ENCODE measurements at places on chromosomes 3 and 15. TPM values are rescaled to one million over a fixed set of nuclear protein-coding genes. Genes with fewer than 3 reads are reported as not detected.

Gene BNIP2
- 144 TPM for polyA plus RNA-seq

GRCh38 chr3:16480861-16481545, 32.5 kb downstream of the RFTN1 start:
- peaks cover 97% of the 10 kb centered on the region for H3K4me1 ChIP-seq
- DNase-seq = peak; percentile 45
- no peaks in the 10 kb centered on the region for H3K27me3 ChIP-seq
- H3K27ac ChIP-seq = peak overlapping the region; percentile 94

- no peaks in the 10 kb centered on the region for H3K27me3 ChIP-seq
- no peak for DNase-seq
- H3K36me3 ChIP-seq = no peaks in the 10 kb centered on the region
- no peak overlapping the region for H3K4me3 ChIP-seq
These were observed 490.4 kb upstream of the CFAP20DC start for GRCh38 chr3:59540241-59540640.

DNA sequence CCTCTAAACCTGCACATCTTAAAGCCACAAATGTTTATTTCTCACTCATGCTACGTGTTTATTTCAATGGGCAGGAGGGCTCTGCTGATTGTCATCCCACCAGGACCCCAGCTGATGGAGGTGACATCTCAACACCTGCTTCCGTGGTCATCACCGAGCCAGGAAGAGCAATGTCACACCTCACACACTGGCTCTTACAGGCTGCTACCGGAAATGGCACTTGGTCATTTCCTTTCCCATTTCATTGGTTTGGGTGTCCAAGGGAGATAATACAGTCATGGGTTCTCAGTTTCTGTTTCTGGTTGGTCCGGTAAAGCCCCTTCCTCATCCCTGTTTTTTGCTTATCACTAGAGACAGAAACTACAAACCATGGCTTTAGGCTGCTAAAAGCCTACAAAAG, 41.9 kb downstream of the ABHD2 start:
- peak; percentile 90 for DNase-seq
- peaks cover 15% of the 10 kb centered on the region for H3K36me3 ChIP-seq
- H3K4me1 ChIP-seq = peaks cover 8% of the 10 kb centered on the region
- no peak overlapping the region for H3K27ac ChIP-seq
- H3K27me3 ChIP-seq = peaks cover 19% of the 10 kb centered on the region

DNA sequence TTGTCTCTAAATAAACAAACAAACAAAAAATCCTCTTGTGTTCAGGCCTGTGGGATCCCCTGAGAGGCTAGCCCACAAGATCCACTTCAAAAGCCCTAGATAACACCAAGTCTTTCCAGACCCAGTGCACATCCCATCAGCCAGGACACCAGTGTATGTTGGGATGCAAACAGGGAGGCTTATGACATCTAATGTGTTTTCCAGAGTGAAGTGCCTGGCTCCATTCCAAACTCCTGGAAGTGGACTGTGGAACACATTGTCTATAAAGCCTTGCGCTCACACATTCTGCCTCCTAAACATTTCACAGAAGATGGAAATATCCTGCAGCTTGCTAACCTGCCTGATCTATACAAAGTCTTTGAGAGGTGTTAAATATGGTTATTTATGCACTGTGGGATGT, 57.0 kb downstream of the MLH1 start:
- no peaks in the 10 kb centered on the region for H3K4me1 ChIP-seq
- no peak overlapping the region for H3K27ac ChIP-seq
- peaks cover 63% of the 10 kb centered on the region for H3K36me3 ChIP-seq
- H3K27me3 ChIP-seq = no peaks in the 10 kb centered on the region
- H3K4me3 ChIP-seq = no peak overlapping the region

GRCh38 chr3:168093229-168093628, 2.5 kb downstream of the GOLIM4 start:
- H3K4me3 ChIP-seq = peak overlapping the region; percentile 53
- no peak for DNase-seq
- peaks cover 12% of the 10 kb centered on the region for H3K27me3 ChIP-seq
- no peaks in the 10 kb centered on the region for H3K36me3 ChIP-seq

DNA sequence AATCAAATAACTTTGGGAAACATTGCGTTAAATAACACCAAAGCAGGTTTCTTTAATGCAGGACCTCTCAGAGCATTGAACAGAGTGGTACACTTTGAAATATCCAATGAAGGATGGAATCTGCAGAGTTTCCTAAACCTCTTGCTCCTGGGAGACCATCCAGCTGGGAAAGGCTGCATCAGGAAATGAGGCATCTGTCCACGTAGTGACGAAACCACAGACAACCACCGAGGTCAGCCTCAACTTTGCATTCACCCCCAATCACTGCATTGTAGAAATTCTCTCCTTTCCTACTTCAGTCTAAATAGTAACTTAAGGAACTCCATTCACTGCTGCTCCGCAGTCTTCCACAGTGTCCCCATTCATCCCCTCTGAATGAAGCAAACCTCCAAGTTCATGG, 41.5 kb upstream of the CDV3 start:
- peaks cover 4% of the 10 kb centered on the region for H3K36me3 ChIP-seq
- no peaks in the 10 kb centered on the region for H3K4me1 ChIP-seq
- no peak for DNase-seq

Gene CPNE9
- 0.31 TPM for polyA plus RNA-seq

- no peaks in the 10 kb centered on the region for H3K27me3 ChIP-seq
- H3K36me3 ChIP-seq = no peaks in the 10 kb centered on the region
- H3K4me3 ChIP-seq = no peak overlapping the region
- no peaks in the 10 kb centered on the region for H3K4me1 ChIP-seq
- no peak for DNase-seq
- no peak overlapping the region for H3K27ac ChIP-seq
These were observed 235.4 kb downstream of the EBLN2 start for GRCh38 chr3:73296859-73297258.

DNA sequence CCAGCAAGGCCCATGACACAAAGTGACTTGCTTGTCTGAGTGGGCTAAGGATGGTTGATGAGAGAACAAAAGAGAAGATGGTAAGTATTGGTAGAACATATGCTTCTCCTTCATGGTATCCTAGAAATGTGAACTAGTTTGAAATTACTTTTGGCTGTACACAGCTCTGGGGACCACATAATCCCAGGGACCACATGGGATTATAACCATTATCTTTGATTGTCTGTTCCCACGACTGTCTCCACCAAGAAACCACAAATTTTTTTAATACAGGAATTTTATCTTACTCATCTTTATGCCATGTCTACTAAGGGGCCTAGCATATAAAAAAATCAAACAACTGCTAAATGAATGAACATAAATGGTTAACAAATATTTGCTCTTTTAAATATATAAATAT, 155.3 kb upstream of the PRICKLE2 start:
- H3K4me1 ChIP-seq = no peaks in the 10 kb centered on the region
- DNase-seq = no peak
- H3K27me3 ChIP-seq = no peaks in the 10 kb centered on the region

Gene DUOXA2
- polyA plus RNA-seq = not detected

DNA sequence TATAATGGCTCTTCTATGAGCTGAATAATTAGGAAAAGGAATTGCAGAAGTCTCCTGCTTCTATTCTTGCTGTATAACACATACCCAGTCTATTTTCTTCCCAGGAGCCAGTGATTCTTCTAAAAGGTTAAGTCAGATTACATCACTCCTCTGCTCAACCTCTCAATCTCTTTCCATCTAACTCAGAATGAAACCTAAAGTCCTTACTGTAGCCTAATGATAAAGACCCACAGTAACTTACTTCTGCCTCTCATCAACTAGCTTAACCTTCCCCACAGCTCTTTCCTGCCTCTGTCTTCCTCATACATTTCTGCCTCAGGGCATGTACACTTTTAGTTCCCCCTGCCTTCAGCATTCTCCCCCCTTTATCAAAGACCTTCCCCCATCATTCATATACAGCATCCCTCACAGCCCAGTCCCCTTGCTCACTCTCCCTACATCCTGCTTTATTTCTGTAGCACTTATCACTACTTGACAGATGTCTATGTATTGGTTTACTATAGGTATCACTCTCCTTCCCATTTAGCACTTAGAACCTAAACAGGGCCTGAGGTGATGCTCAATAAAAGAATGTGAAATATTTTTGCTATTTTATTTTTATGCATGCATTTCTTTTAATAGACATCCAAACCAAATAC, 28.5 kb upstream of the CMTM6 start:
- H3K27me3 ChIP-seq = no peaks in the 10 kb centered on the region
- H3K4me3 ChIP-seq = no peak overlapping the region
- DNase-seq = no peak
- H3K27ac ChIP-seq = peak overlapping the region; percentile 3

Gene ATP13A4
- not detected for polyA plus RNA-seq

DNA sequence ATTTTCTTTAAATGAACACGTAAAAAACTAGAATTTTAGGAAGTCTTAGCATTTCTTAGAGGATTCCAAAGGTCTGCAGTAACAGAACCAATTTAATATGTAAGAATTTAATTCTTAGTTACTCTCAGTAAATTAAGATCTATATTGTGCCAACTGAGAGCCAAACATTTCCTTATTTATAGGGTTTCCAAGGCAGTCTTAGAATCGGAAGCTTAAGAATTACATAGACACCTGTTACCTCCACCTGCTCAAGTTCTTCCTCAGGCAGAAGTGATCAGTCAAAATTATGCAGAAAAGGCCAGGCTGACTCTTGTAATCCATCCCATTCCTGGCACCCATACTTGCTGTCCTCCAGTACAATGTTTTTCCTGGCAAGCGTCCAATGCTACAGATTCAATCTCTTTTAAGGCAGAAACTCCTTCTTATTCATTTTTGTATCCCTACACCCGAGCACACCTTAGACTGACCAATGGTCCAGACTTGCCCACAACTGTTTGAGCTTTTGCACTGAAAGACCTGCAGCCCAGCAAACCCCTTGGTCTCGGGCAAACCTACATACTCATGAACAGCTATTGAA, 64.3 kb downstream of the NCEH1 start:
- no peaks in the 10 kb centered on the region for H3K27me3 ChIP-seq
- DNase-seq = no peak
- H3K4me1 ChIP-seq = no peaks in the 10 kb centered on the region
- H3K4me3 ChIP-seq = no peak overlapping the region
- H3K27ac ChIP-seq = no peak overlapping the region

DNA sequence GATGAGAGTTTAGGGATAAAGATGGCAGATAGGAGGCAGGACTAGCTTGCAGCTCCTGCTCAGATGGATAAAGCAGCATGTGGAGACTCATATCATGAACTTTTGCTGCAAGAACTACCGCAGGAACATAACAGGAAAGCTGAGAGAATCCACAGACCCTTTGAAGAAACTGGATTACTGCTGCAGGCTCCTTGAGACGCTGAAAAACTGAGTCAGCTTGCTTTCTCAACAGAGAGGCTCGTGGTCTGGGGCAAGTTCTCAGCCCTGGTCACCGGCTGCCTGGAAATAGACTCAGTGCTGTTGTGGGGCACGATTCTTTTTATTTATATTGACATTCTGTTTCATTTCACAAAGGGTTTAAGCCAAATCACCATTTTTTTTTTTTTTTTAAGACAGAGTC, 28.8 kb upstream of the TRIM59 start:
- DNase-seq = no peak
- no peaks in the 10 kb centered on the region for H3K4me1 ChIP-seq
- peaks cover 3% of the 10 kb centered on the region for H3K36me3 ChIP-seq
- peaks cover 5% of the 10 kb centered on the region for H3K27me3 ChIP-seq

Gene MESP2
- polyA plus RNA-seq = not detected

Gene CNTN6
- not detected for polyA plus RNA-seq

GRCh38 chr15:70493376-70493775, 270.0 kb downstream of the UACA start:
- peaks cover 77% of the 10 kb centered on the region for H3K4me1 ChIP-seq
- H3K27me3 ChIP-seq = peaks cover 38% of the 10 kb centered on the region
- no peaks in the 10 kb centered on the region for H3K36me3 ChIP-seq
- no peak for DNase-seq
- peak overlapping the region; percentile 93 for H3K4me3 ChIP-seq

DNA sequence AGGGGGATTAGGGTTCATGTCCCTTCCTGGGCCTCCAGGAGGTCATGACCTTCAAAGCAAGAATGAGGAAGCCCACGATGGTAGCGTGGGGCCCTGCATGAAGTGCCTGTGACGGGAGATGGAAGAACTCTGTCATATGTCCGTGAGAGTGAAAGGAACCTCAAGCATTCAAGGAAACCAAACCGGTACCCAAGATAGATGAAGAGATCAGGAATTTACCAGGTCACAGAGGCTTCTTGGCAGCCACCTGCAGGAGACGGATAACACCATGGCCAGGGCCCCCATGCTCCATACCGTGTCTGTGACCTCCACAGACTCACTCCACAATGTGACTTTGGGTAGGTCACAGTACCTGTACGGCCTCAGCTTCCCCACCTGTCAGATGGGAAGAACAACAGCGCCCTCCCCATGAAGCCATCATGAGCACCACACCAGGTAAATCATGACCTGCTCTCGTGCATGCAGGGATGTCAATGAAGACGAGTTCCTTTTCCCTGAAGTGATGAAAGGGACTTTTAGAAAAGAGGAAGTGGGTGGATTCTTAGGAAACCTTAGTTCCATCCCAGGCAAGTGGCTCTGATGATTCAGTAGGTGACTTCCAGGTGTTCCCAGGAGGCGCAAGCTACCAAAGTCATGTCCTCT, 23.3 kb upstream of the CYP11A1 start:
- H3K4me1 ChIP-seq = peaks cover 2% of the 10 kb centered on the region
- no peak for DNase-seq
- no peak overlapping the region for H3K27ac ChIP-seq

Gene GHRL
- polyA plus RNA-seq = 8.3 TPM

- H3K36me3 ChIP-seq = no peaks in the 10 kb centered on the region
- no peak overlapping the region for H3K4me3 ChIP-seq
- DNase-seq = no peak
- H3K27me3 ChIP-seq = no peaks in the 10 kb centered on the region
- peaks cover 30% of the 10 kb centered on the region for H3K4me1 ChIP-seq
- H3K27ac ChIP-seq = peak overlapping the region; percentile 54
These were observed 26.6 kb downstream of the SEMA7A start for GRCh38 chr15:74406992-74407705.

DNA sequence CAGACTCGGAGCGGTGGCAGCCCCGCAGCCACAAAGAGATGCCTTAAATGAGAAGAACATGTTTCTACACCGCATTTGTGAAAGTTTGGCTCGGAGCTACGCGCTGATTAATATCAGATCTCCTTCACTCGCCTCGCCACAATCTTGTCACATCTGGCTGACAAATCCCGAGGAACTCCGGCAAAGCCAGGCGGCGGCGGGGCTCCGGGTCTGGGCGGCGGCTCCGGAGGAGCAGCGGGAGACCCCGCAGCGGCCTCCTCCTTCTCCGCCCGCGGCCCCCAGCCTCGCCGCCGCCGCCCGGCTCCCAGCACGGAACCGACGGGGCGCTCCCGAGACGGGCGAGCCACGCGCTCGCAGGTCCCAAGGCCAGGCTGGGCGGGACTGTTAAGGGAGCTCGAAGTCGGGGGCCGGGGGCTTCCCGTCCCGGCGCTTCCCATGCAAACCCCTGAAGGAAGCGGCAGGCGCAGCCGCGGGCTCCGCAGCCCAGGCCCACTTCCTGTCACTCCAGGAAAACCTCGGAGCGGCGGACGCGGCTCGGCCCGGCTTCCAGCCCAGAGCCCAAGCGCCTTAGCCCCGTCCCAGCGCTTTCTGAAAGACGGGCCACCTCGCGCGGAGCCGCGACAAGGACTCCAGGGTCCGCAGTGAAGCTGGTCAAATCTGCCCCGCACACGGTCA, 1.2 kb downstream of the BNC1 start:
- H3K4me3 ChIP-seq = peak overlapping the region; percentile 61
- peaks cover 27% of the 10 kb centered on the region for H3K27me3 ChIP-seq
- no peaks in the 10 kb centered on the region for H3K36me3 ChIP-seq
- H3K4me1 ChIP-seq = peaks cover 7% of the 10 kb centered on the region
- peak; percentile 3 for DNase-seq

- H3K36me3 ChIP-seq = no peaks in the 10 kb centered on the region
- H3K4me3 ChIP-seq = peak overlapping the region; percentile 66
- peak; percentile 87 for DNase-seq
These were observed 30.1 kb upstream of the NRROS start for GRCh38 chr3:196609343-196609775.
